Activated CD4-positive, alpha-beta T cell treated with anti-CD3 and anti-CD28 coated beads, Interleukin-2, amount 50 U/mL, for 24 hours (primary cell): ENCODE measurements at places on chromosomes 5 and 9.
A peak's percentile ranks its signal among the peaks of the same experiment; 100 is the strongest.

- no peak for DNase-seq
Measured at GRCh38 chr9:70868661-70869652, 252.5 kb downstream of the TRPM3 start.

GRCh38 chr5:1140171-1140817 lies 28.4 kb upstream of the SLC12A7 start:
- peak; percentile 68 for DNase-seq

- DNase-seq: no peak
Measured at GRCh38 chr5:14671414-14671813, 6.9 kb downstream of the OTULIN start.

DNA sequence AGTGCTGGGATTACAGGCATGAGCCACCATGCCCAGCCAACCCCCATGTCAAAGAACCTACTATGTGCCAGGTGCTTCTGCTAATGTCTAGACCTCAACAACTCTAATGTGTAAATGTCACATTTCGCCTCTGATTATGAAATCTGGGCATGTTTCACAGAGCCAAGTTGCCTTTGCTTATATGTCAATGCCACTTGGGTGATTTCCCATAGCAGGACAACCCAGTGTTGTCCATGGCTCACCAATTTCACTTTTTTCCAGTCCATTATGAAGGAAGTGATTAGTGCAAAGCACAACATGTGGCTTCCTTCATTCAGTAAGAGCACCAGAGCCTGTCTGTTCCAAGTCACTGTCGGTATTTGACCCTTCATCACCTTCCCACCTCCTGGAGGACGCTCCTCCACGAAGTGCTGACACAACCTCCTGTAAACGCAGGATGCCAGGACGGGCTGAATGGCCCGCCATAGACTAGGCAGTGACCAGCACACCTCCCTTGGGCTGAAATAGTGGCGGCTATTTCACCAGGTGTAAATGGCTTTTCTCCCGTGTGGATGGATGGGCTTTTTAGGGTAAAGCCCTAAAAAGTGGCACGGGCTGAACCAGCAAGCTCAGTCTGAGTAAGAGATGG lies 962 bp upstream of the PKN3 start:
- DNase-seq: no peak

- no peak for DNase-seq
Measured at GRCh38 chr9:114176624-114177291, 21.4 kb downstream of the COL27A1 start.

GRCh38 chr5:122741681-122742080 lies 33.2 kb upstream of the SNX2 start:
- DNase-seq: no peak

DNA sequence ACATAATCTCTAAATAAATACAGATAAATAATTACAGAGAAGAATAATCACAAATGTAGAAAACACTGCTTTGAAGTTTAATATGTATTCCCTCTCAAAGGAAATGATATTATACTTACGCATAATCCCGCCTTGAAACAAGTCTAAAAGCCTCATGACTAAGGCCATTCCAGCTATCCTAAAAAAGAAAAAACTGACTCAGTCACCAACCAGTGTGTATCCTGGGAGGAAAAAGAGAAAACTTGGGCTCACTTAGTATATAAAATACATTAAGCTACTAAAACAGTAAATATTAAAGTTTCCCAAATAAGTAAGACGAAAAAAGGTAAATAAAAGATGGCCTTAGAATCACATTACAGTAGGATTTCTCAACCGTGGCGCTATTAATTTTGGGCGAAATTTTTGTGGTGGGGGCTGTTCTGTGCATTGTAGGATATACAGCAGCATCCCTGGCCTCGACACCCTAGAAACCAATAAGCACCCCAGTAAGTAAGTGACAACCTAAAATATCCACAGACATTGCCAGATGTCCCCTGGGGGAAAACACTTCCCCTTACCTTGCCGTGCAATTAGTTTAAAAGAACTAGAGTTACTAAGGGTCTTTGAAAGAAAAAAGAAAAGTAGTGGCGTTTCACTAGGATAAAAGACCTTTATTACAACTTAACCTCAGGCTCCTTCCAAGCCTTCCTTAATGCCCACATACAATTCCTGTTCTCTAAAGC lies 1.1 kb downstream of the HSPA9 start:
- DNase-seq: no peak

DNA sequence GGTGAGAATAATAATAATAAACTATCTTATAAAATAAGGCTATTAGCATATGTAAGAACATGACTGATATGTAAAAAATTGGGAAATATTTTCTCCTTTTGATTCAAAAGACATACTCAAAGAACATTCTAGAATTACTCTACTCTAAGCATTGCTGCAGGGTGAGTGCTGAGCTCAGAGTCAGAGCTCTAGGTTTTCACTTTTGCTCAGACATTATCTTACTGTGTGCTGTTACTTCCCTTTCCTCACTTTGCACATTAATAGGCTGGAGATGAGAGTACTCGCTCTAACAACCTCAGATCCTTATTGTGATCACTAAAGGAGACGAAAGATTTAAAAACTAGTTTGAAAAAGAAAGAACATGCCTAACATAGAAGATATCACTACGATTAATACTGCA lies 99.4 kb upstream of the C9orf72 start:
- DNase-seq: no peak

DNA sequence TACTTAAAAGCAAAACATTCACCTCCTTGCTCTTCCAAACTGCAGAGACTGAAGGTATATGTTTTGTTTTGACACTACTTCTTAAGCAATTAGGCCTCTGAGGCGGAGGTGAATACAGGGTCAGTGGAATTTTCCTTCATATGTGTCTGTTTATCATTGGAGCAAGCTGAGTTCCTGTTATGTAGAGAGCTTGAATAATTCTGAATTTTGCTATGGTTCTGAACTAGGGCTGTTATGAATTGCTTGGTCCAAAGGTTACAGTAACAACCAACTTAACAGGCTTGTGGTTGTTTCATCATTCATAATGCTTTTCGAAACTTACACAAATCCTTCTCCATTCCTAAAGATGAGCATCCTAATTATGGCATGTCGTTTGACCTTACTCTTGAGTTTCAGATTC lies 444.6 kb upstream of the MEF2C start:
- no peak for DNase-seq

DNA sequence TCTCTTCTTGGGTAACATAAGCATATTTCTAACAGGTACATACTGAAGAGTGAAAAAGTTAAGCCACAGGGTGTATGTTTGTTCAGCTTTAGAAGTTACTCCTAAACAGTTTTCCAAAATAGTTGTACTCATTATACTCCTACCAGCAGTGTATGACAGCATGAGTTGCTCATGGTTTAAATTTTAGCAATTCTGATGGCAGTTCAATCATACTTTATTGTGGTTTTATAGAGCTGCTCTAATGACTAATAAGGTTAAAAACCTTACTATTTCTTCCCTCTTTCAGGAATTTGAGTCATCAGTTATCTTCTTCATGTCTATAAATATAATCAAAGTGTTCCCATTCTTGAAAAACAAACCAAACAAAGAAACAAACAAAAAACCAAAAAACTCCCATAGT lies 81.5 kb downstream of the CAAP1 start:
- no peak for DNase-seq

- no peak for DNase-seq
Measured at GRCh38 chr5:148290271-148291195, 21.7 kb upstream of the SPINK7 start.

DNA sequence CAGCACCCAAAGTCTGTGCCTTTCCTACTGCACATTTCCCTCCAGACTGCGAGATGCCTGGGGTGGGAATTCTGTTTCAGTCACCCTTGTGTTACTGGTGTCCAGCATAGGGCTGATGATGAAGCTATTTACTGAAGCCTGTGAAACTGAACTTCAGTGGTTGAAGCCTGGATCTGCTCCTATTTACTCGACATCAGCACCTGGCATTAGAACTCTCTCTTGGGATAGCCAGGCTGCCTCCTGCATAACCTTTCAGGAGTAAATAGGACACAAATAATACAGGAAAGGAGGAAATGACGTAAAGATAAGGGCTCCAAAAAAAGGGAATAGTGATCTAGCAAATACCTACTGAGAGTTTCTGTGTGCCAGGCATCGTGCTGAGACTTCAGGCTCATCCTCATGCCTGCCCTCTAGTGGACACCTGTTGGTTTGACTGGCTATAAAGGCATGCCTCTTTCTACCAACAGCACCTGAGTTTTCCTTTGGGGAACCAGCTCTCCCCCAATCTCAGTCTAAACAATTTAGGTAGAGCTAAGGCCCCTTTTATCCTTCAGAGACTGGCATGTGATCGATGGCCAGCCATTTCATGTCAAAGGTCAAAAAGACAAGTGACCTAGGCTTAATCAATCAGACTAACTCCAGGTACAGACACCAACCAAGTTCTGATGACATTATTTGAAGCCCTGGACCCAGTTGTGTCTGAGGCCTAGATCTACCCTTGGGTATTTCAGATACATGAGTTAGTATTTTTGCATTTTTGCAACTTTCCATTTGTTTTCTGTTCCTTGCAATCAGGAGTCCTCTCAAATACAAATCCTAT lies 192.1 kb upstream of the TRIM32 start:
- no peak for DNase-seq

DNA sequence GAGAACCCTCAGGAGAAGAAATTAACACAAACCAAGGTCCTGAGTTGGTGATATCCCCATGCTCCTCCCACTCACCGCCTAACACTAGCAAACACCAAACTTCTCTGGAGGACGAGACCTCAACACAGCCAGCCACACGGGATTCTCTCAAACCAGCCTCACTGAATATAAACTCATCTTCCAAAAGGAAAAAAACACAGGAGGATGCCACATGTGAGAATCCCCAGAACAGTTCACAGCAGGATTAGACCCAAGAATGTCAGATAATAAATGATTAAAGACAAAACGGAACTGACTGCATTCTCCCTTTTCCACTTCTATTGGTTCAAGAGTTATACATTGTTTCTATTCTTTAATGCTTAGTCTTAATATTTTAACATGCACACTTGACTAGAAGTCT lies 89.2 kb downstream of the LPAR1 start:
- no peak for DNase-seq

- no peak for DNase-seq
Measured at GRCh38 chr5:137741-138140, 45.8 kb downstream of the PLEKHG4B start.

DNA sequence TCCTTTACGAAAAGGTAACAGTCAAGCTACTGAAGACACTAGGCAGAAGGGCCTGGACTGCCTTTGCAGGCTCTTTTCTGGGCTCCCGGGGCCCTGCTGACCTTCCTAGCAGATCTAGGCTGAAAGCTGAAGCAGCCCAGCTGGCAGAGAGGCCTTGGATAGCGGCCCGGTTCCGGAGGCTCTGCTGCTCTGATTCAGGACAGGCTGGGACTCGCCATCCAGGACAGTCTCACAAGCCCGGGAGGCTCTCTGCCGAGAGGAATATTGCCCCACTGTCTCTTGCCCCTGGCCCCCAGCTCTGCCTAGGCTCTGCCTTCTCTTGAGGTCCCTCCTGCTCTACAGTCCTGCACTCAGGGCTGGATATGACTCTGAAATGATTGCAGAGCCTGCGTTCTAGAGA lies 67.8 kb downstream of the PSD2 start:
- no peak for DNase-seq
